CD4-positive, alpha-beta T cell treated with Interleukin-17A for 1 hour (primary cell): ENCODE measurements at places on chromosomes 2 and 18.

GRCh38 chr18:13893418-13893760 lies 21.9 kb downstream of the MC2R start:
- no peak for DNase-seq

DNA sequence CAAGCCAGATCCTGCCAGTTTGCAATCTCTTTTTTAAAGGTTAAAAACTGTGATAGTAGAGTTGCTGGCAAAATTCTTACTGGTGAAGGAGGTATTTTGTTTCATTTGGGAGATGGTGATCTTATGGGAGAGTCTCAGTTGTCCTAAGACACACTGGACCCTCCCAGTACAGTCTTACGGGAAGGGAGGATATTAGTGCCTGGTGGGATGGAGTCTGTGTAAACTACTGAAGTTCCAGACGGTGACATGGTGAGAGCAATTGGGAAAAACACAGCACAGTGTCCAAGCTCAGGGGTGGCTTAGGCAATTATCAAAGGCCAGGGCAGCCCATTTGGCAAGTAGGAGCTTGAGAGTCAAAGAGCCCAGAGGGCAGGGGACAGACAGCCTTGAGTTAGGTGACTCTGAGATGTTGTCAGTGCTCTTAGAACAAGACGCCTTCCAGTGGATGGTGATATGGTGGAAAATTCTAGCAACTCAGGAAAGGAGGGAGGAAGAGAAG lies 143.7 kb upstream of the CCDC68 start:
- no peak for DNase-seq

DNA sequence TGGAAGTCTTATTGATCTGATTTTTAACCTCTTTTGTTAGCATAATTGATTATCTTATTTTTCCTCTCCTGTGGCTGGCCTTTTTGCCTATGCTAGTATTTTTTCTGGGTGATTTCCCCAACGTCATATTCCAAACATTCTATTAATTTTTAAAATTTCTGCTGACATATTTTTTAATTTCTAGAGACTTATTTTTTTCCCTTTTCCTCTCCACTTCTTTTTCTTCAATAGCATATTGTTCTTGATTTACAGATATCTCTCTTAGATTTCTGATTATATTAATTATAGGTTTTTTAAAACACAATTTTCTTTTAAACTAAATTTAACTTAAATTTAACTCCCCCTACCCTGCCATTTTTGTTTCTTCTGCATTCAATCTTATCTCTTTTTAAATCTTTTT lies 47.2 kb upstream of the NR4A2 start:
- DNase-seq, result no peak

GRCh38 chr18:360676-361075 lies 92.8 kb upstream of the THOC1 start:
- no peak for DNase-seq

DNA sequence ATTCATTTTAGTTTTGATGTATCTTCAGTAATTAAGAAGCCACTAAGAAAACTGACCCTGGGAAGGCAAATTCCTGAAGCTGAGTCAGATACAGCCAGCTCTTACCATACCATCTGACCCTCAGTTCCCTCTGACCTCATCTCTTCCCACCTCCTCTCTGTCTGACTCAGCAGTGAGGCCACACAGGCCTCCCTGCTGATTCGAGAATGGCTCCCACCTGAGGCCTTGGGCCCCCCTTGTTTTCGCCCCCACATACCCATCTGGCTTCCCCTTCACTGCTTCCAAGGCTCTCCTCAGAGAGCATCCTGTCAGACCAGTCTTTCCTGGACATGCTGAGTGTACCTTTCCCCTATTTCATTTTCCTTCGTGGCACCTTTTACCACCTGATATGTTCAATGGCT lies 71.0 kb upstream of the CYP1B1 start:
- no peak for DNase-seq

GRCh38 chr2:225309516-225309915 lies 90.0 kb upstream of the NYAP2 start:
- no peak for DNase-seq

DNA sequence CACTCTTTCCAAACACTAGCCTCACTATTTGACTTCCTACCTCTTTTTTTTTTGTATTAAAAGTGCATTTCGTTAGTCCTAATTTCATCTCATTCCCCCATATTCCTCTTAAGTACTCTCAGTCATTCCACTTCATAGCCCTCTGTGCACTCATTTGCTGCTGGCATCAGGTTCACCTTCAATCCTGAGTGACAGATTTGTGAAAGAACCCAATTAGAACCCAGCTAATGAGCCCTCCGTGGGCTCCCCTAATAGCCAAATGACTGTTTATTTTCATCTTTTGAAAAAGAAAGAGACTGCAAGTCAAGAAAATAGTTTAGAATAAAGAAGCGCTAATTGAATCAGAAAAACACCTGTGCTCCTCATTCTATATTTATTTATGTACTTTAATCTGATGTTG lies 512.1 kb upstream of the LRATD1 start:
- DNase-seq, result no peak

- no peak for DNase-seq
Measured at GRCh38 chr2:115833196-115833595, 1390.8 kb downstream of the DPP10 start.

DNA sequence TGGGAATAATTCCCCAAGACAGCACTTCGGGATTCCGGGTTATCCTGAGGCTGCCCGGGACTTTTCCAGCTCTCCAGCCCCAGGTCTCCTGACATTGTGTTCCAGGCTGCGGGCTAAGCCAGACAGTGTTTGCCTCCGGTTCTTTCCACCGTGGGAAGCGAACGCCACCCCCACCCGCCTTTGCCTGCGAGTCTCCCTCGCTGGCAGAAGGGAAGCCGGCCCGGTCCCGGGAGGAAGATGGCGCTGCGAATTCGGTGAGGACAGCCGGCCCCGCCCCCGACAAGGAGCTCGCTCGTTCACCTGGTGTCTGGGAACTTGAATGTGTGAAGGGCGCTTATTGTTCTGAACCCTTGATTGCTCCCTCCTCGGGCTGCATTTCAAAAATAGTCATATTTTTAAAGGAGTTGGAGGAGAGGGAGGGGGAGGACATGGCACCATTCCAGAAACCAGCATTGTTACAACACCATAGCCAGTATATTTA lies 2.9 kb downstream of the LRATD1 start:
- no peak for DNase-seq

DNA sequence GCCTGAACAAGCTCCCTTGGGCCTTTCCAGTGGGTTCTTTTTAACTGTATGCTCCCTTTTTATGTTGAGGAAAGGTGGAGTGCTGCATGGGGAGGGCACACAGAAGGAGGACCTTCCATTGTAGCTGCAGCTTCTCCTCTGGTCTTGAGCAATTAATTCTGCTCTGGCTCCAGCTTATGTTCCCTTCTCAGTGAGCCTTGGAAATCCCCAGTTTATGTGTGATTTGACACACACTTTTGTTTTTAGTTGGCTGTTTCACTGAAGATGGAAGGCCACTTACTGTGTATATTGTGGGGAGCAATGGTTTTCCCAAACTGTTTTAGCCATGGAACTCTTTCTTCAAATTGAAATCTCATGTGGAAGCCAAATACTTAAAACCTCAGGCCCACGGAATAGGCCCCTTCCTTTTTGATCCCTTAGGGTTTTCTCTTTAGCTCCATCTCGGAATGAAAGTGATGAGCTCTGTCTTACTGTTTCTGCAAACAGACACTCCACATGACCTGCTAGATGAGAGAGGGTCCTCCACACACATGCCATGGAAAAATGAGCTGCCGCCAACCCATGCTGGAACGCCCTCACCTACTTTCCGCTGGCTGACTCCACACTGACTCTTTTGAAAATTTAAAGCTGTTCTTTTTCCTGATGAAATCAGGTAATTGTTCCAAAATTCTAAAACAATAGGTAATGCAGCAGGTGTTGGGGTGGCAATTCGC lies 280.9 kb upstream of the SIX2 start:
- DNase-seq, result no peak

- no peak for DNase-seq
Measured at GRCh38 chr2:64548761-64549160, 24.6 kb downstream of the AFTPH start.

DNA sequence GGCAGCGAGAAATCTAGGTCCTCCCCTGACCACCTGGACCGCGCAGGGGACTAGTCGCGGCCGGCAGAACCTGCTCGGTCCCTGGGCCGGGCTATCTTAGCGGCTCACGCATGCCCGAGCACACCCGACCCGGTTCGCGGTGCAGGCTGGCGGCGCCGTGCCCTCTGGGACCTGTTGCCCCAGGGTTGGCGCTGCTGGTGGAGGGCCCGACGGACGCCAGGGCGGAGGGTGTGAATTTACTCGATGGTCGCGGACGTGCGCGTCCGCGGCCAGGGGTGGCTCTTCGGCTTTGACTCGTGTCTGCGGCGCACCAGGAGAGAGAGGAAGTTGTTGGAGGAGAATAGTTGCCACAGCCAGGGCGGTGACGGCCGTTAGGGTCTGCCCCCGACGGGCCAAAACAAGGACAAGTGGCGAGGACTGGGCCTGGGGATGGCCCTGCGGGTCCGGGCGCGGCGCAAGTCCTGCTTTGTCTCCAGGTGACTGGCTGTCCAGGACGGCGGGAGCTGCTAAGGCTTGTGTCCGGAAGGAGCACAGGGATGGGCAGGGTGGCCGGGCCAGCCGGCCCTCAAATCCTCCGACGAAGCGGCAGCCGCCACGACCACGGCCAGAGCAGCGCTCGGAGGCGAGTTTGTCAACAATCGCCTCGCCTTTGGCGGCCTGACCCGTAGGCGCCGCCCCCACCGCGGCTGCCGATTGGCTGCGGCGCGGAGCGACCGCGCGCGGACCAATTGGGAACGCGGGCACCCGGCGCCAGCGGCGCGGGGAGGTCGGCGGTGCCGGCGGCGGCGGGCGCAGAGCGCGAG lies 1.3 kb downstream of the BCL2L11 start:
- peak; percentile 83 for DNase-seq

- no peak for DNase-seq
Measured at GRCh38 chr18:48391868-48392267, 17.3 kb downstream of the ZBTB7C start.

DNA sequence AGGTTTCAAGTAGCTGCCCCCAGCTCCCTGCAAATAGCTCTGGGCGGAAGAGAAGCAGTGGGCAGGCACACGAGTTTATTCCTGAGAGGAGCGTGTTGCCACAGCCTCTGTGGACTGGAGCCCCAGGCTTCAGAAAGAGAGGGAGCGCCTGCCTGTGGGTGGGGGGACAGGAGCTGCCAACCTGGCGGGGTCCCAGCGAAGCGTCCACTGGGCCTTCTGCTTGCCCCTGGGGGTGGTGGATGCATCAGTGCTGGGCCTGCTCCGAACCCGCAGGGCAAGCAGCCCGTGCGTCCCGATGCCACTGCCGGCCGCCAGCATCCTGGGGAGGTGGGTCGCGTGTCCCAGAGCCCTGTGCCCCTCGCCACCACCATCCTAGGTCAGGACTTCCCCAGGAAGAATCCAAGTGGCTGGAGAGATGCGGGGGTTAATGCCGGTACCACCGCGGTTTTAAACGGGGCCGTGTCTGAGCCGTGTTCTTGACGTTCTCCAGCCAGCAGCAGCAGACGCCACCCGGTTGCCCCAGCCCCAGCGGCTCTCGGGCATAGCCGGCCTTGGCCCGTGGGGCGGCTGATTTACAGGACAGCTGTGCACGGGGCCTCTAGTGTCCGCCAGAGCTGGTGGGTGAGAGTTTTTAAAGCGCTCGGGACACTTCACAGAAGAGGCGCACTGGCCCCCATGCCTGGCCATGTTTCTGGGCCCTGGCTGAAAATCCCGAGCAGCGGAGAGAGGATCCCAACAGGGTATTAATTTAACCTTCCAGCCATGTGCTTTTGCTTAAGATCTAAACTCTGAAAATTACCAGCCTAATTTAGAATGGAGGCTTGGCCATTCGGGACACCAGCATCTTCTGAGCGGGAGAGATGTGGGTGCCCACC lies 84.7 kb downstream of the NFATC1 start:
- no peak for DNase-seq

DNA sequence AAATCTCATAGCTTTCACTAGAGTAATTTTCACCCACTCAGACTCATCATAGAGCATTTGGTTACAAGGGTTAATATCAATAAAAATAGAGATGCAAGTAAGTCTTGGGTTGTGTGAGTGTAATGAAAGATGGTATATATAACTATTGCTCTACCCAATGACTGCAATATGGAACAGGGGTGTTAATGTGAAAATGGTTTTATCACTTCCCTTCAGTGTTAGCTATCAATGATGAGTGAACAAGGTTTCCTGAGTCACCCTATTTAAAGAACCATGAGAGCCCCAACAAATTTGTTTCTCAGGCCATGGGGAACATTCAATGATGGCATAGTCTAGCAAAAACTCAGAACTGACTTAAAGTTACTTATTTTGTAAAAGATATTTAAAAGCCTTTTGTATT lies 1133.6 kb upstream of the ZEB2 start:
- DNase-seq, result no peak

GRCh38 chr18:54440292-54440691 lies 82.6 kb downstream of the C18orf54 start:
- no peak for DNase-seq

GRCh38 chr2:61262699-61263098 lies 100.7 kb downstream of the C2orf74 start:
- DNase-seq, result no peak

- DNase-seq, result peak; percentile 58
Measured at GRCh38 chr2:70087702-70088597, 673 bp downstream of the PCBP1 start.

DNA sequence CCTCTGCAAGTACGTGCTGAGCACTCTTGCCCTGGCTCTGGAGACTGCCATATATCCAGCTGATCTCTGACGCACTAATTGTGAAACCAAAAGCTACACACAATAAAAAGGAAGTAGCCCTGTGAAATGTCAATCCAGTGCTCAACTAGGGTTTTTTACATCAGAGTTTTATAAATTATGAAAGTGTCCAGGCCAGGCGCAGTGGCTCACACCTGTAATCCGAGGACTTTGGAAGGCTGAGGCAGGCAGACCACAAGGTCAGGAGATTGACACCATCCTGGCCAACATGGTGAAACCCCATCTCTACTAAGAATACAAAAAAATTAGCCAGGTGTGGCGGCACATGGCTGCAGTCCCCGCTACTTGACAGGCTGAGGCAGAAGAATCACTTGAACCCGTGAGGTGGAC lies 24.5 kb upstream of the PEX13 start:
- DNase-seq, result peak; percentile 71

DNA sequence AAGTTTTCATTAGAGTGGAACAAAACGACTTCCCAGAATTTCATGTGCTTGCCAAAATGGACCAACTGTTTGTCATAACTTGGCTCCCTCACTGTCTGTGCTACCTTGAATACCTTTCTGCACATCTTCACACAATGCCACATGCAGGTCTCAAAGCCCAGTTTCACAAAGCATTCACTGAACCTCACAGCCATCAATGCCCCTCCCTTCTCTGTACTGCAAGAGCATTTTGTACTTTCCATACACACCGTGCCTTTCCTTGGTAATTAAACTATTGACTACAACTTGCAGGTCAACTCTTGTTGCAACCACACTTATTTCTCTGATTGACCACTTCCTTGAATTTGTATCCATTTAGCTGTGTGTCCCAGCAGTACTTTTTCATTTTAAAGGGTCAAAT lies 50.5 kb downstream of the PAX3 start:
- no peak for DNase-seq

- DNase-seq, result peak; percentile 26
Measured at GRCh38 chr18:77055429-77056300, 76.9 kb downstream of the MBP start.

DNA sequence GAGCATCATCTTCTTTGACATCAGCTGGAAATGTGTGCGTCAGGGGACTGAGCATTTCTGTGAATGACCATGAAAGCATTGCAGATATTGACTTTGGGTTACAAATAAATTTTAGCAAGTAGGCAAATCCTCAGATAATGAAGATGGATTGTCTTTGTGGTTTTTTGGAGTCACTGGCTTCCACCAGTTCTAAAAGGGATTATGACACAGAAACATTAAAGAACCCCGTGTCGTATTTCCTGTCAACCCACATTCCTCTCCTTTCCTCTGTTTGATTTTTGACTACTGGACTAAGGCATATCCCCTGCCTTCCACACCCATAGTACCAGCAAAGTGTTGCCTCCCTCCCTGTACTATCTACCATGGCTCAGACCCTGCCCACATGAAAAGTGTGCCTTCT lies 268.1 kb downstream of the MYO3B start:
- no peak for DNase-seq
